ENCODE measurements at places on chromosomes 4 and X. TPM values are rescaled to one million over a fixed set of nuclear protein-coding genes. Genes with fewer than 3 reads are reported as not detected.

- no peak for DNase-seq
Measured at GRCh38 chrX:47632666-47633065, 2.9 kb upstream of the CFP start.

DNA sequence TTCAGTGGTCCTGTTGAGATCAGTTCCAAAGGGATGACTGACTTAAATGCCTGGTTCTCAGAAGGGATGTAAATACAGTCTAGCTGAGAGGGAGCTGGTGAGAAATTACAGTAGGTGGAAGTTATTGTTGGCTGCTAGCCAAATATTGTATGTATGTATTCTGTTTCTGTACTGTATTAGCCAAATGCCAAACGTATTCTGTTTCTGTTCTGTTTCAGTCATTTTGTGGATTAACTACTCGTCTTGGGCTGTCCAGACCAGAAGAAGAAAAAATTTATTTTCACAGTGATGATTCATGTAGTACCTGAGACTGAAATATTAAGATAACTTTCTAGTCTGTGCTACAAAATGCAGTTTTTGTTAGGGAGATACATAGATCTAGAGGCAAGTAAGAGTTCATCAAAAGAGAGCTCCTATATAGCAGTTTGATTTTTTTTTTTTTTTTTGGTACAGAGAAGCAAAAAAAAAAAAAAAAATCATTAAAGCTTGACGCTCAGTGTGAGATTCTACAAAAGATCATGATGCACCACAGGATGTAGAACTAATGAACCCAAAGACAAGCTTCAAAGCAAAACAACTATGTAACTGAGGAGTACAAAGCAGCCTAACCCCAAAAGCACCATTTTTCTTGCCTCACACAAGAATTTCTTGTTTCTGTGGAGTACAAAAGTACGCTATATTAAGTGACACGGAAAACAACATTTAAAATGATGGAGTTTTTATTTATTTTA lies 54.8 kb downstream of the CASP6 start:
- peak; percentile 16 for DNase-seq

DNA sequence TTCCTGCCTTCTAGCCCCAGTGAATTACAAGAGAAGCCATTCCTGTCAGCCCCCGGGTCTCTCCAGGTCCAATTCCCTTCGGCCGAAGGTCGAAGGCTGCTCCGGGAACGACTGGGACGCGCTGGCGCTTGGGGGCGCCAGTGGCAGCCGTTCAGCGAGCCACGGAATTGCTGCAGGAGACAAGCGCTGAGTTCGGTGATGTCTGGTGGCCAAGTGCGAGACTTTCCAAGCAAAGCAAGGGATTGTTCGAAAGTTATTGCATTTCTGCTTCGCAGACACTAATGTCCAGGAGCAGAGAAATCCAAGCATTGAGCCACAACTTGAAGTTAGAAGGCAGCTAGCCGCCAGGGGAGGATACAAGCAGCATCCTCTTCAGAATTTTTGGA lies 1.1 kb upstream of the DKK2 start:
- peak; percentile 91 for DNase-seq

GRCh38 chrX:25807022-25807421 lies 331.1 kb upstream of the MAGEB18 start:
- DNase-seq: no peak

- DNase-seq: peak; percentile 69
Measured at GRCh38 chr4:40525752-40526598, 103.7 kb downstream of the RBM47 start.

- no peak for DNase-seq
Measured at GRCh38 chr4:47669946-47670345, 167.9 kb downstream of the CORIN start.

GRCh38 chrX:103741879-103742278 lies 31.2 kb downstream of the TMEM31 start:
- DNase-seq: no peak

GRCh38 chr4:17941731-17942130 lies 79.8 kb downstream of the LCORL start:
- no peak for DNase-seq

DNA sequence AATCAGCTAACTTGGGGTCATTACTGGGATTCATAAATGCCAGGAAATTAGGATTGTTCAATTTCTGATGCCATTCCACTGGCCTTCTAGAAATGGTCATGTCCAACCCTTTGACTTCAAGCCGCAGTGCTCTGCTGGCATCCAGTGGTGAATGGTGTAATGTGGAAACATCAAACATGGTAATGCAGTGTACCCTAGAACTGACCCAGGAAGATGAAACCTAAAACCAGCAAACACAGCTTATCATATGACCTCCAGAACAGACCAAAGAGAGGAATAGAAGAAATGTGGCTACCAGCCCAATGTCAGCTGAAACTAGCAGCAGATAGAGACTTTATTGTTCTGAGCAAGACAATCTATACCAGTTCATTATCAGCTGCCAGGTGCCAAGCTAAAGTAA lies 13.8 kb downstream of the CXCL13 start:
- DNase-seq: no peak

- no peak for DNase-seq
Measured at GRCh38 chr4:57065730-57066482, 44.3 kb downstream of the IGFBP7 start.

- no peak for DNase-seq
Measured at GRCh38 chr4:16294455-16294854, 68.2 kb upstream of the TAPT1 start.

GRCh38 chr4:159009521-159009920 lies 93.4 kb upstream of the RAPGEF2 start:
- DNase-seq: no peak

GRCh38 chrX:154412468-154412867 lies 1.1 kb downstream of the TAFAZZIN start:
- DNase-seq: no peak

DNA sequence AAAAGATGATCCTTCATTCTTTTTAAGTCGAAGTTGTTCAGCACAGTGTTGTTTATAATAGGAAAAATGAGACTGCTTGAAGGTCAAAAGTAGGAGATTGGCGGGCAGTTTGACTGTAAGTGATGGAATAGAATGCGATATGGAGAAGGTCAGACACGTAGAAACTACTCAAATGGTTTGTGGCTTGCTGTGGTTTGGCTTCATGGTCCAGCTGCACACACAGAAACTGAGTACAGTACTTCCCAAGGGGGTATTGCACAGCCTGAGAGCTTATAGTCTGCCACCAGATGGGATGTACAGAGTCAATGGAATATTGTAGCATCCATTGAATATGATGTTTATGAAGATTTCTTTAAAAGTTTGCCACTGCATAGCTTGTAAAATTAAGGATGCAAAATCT lies 41.1 kb upstream of the DKK2 start:
- DNase-seq: no peak

DNA sequence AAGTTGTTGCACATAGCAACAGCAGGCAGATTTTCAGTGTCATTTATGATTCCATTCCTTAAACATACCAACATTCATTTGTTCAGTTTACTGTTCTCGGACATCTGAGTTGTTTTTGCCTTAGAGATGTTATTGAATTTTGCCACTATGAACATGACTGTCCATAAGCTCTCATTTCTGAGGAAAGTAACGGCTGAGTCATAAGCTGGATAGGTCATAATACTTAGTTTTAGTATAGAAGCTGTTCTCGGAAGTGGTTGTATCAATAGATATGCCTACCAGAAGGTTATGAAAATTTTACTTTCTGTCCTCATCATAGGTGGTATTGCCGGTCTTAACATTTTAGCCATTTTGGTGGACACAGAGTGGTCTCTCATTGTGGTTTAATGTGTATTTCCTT lies 157.1 kb upstream of the CLNK start:
- no peak for DNase-seq

- DNase-seq: no peak
Measured at GRCh38 chr4:89174784-89175183, 63.5 kb downstream of the TIGD2 start.

DNA sequence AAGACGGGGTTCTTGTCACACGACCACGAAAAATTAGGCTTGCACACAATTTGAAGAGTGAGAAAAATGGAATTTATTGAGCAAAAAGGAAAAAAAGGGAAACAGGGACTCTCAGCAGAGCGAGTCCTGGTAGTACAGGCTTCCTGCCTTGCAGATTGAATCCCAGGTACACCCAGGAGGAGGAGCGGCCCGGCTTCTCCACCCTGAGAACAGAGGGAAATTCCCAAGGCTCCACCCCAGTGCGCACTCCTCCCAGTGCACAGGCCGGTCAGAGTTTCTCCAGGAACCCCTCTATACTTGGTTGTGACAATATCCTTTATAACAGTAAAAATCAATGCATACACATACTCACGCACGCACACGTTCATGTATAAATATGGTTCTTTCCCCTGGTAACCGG lies 22.0 kb downstream of the SLC4A4 start:
- DNase-seq: no peak

GRCh38 chr4:17584521-17585213 lies 7.7 kb downstream of the LAP3 start:
- DNase-seq: no peak

DNA sequence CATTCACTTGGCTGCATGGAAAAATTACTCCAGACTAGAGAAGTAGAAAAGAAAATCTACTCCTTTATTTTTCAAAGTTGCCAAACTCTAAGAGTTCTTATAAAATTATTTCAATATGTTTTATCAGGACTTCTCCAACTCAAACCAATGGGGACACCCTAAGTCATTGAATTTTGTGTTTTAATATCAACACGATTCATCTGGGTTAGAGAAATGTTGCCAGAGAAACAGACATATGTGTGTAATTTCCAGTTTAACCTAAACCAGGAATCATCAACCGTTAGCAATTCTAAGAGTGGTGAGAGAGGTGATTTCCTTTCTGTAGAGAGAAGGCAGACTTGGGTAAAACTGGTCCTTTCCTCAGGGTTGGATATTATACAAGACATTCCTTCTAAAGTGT lies 291.8 kb downstream of the LDB2 start:
- peak; percentile 95 for DNase-seq

DNA sequence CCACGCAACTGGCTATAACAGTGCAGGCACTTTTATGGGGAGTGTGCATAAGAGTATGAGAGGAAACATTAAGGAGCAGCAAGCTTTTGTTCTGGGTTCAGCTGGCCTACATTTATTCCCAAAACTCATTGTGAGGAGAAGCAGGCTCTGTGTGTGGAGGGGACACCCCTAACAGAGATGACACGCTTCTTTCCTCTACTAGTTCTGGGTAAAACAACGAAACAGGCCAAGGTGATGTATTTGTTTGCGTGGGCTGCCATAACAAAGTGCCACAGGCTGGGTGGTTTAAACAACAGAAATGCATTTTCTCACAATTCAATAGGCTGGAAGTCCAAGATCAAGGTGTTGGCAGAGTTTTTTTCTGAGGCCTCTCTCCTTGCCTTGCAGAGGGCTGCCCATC lies 488.6 kb downstream of the MID1IP1 start:
- DNase-seq: no peak

DNA sequence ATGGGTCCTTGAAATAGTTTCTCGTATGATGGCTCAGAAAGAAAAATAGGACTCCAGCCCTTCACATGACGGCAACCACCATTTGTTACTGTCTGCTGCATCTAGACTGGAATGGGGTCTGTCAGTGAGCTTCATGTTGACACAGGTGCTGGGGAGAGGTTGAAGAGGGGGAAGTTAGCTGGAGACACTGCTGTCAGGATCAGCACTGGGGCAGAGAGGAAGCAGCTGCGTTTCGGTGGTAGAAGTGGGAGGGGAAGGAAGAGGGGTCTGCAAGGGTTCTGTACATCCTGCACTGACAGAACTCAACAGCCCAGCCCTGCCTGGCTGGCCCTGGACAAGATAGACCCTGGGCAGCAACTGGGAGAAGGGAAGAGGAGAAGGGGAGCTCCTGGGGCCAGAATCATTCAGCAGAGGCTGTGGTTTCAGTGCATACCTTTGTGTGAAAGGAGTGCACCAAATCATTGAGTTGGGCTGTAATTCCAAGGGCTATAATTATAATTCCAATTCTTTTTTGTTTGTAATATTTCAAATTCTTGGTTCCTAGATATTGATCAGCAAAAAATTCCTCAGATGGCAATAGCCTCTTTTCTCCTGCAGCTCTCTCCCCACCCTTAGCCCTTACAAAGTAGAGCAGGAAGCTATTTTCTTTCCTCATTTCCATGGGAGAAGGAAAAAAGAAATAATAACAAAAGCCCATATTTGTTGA lies 119.4 kb upstream of the C1GALT1C1 start:
- no peak for DNase-seq

DNA sequence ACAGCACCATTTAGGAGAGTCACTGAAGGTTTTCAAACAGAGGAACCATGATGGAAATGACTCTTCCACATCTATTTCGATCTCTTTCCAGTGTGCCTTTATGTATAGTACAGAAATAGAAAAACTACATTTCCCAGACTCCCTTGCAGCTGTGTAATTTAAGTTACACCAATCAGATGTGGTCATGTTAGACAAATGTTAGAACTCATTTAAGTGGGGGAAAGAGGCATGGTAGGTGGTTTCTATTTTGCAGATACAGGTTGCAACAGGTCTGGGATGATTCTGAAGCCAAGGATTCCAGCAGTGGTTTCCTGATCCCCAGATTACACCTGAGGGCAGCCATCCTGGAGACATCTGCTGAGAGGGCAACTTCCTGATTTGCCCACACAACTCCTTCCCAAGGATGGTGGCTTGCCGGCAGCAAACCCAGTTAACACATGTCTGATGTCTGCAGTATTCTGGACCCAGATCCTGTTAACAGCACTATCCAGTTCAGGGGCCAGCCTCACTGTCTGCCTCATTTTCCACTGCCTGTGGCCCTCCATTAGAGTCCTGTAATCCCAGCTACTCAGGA lies 38.7 kb upstream of the PDK3 start:
- no peak for DNase-seq

Gene PABPC1L2A
- 0.08 TPM for polyA plus RNA-seq

Gene POF1B
- polyA plus RNA-seq: 0.05 TPM

Gene AKAP14
- not detected for polyA plus RNA-seq

Gene RRH
- 0.11 TPM for polyA plus RNA-seq

Gene TMSB15B
- polyA plus RNA-seq: 8.2 TPM

Gene DOCK11
- 28.3 TPM for polyA plus RNA-seq

Gene JCHAIN
- polyA plus RNA-seq: 1.5 TPM

Gene MTMR8
- 1.0 TPM for polyA plus RNA-seq

Gene TRPC5OS
- 0.16 TPM for polyA plus RNA-seq

Gene MCF2
- 0.20 TPM for polyA plus RNA-seq

Gene CHST7
- 5.1 TPM for polyA plus RNA-seq

All from muscle of leg (tissue), 16 donors.